ENCODE measurements at places on chromosomes 3 and 15.
A peak's percentile ranks its signal among the peaks of the same experiment; 100 is the strongest.

DNA sequence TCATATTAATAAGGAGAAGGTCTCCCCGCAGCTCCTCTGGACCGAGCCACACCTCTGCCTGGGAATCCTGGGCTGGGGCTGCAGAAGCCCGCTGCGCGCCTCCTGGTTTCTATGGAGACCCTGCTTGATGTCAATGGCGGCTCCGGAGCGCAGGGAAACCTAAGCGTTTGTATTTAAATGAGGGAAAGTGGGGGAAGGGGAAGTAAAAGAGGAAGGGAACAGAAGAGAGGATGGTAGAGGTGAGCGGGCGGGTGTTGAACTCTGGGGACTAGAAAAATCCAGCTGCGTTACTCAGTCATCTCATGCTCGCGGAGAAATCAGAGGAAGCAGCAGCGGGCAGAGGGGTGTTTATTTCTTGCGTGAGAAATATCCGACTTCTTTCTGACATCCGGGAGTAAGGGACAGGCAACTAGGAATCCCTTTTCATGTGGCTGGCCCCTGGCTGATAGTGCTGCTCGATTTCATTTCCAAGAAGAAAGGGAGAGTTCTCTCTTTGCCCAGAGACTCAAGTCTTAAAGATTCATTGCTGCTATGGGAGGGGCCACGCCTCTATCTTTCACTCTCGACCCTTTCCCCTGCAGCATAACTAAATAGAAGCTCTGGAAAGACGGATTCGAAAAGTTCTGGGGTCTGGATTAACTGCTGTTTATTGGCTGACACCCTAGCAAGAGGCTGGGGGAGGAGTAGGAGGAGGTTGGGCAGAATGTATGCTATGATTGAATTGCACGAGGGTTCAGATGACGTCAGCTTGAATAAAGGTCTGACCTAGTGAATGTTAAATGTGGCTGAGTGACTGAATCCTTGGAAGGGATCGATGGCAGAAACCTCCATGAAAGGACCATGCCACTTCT lies 110.5 kb upstream of the GAP43 start:
- DNase-seq: peak; percentile 43

GRCh38 chr3:186532598-186533072 lies 11.5 kb downstream of the CRYGS start:
- no peak for DNase-seq

DNA sequence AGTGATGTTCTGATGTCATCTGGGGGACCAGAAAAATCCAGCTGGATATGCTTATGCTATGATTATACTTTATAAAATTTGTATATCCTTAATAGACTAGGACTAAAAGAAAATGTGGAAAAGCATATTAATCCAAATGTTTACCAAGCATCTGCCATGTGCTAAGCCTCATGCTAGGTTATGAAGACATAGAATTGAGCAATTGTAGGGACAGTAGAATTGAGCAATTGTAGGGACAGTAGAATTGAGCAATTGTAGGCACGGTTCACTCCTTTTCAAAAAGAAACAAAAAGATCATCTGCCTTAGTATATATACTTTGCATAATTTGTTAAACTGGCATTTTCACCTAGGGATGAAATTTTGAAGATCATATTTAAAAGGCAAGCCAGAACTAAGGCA lies 18.3 kb downstream of the ABHD5 start:
- DNase-seq: no peak

GRCh38 chr3:122094125-122094524 lies 39.0 kb downstream of the CD86 start:
- DNase-seq: no peak

GRCh38 chr3:151003029-151003767 lies 30.7 kb upstream of the CLRN1 start:
- DNase-seq: no peak

GRCh38 chr15:47872208-47872607 lies 154.9 kb downstream of the SEMA6D start:
- DNase-seq: no peak

DNA sequence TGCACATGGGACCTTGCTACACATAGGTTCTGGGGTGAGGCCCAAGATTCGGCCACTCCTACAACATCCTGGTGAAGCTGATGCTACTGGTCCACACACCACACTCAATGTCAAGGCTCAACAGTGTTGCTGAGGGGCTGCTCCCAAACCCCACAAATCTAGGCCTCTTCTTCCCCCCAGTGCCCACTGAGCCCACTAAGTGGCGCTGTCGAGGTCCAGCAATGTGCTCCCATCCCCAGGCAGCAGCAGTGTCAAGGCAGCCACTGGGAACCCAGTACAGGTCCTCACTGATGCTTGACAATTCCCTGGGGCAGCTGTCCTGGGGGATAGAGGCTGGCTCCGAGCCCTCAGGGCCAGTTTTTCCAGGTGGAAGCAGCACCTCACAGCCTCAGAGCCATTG lies 21.5 kb downstream of the SCN5A start:
- peak; percentile 46 for DNase-seq

GRCh38 chr15:77144492-77145070 lies 73.7 kb upstream of the TSPAN3 start:
- peak; percentile 34 for DNase-seq

DNA sequence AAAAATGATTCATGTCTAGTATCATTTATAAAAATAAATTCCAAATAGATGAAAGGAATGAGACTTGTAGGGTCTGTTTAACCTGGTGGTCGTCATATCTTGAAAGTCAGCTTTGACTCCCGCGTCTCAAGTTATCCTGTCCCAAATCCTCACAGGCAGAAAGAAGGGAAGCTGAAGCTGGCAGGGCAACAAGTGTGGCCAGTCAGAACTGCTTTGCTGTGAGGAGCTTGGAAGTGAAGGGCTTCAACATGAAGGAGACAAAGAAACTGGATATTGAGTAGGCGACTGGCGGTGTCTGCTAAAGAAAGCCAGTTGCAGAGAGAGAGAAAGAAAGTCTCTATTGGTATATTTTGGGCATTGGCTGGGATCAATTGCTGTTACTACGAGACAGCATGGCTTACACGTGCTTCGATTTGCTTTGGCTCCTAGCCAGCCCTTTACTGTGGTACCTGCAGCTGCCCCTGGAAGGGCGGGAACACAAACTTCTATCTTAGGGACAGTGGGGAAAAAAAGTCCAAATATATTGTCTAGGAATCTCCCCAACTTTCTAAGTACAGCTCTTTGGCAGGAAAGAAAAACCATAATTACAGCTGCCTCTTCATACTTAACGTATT lies 107.2 kb downstream of the CHST2 start:
- DNase-seq: no peak

DNA sequence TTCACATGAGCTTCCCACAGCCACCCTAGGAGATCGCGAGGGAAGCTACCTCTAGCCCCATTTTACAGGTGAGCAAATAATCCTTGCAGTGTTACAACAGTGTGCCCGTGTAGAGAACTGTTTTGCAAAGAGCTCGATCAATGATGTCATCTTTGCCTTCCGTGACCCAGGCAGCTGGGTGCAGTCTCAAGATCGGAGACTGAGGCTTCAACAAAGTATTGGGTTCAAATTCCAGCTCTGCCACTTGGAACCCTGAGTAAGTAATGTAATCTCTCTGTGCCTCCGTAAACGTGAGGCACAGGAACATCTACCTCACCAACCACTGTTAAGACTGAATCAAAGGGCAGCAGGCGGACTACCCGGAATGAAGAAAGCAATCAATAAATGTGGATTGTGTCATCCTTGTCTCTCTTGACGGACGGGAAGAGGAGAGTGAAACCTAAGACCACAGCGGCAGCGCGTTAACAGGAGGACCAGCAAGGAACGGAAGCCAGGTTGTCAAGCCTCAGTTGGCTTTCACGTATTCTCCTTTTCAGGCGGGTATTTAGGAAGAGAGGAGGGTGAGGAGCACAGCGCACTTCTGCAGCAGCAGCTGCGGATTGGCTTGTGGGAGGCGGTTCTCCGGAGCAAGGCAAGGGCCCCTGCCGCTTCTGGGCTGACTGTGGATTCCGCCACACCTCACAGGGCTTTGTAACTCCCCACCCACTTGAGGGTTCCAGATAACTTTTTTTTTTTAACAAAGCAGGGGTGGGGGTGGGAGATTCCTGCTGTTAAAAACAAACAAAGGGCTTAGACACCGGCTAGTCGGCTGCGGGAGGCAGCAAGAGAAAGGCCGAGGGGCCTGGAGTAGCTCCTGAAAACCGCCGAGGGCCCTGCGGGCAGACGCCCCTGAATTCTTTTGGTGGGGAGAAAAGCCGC lies 1.5 kb upstream of the SMAD3 start:
- DNase-seq: peak; percentile 88

GRCh38 chr3:126983653-126984390 lies 907 bp downstream of the PLXNA1 start:
- peak; percentile 21 for DNase-seq

DNA sequence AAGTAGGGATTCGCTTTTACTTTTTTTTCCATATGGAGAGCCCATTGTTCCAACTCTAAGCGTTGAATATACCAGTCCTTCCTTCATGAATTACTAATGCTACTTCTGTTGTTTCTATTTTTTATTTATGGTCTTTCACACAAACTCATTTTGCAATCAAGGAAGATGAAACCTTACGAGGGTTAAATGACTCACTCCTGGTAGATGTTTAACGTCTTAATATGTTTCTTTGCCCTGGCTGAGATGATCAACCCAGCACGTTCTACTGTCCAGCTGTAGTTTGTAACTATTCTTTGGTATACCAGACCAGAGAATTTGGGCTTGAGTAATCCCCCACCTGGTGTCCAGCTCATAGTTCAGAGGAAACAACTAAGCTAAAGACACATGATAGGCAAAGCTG lies 23.1 kb downstream of the CDCP1 start:
- no peak for DNase-seq

- DNase-seq: no peak
These were observed 26.1 kb downstream of the SEC61A1 start for GRCh38 chr3:128078322-128078721.

- peak; percentile 77 for DNase-seq
These were observed 500.4 kb downstream of the SHQ1 start for GRCh38 chr3:72347819-72348319.

DNA sequence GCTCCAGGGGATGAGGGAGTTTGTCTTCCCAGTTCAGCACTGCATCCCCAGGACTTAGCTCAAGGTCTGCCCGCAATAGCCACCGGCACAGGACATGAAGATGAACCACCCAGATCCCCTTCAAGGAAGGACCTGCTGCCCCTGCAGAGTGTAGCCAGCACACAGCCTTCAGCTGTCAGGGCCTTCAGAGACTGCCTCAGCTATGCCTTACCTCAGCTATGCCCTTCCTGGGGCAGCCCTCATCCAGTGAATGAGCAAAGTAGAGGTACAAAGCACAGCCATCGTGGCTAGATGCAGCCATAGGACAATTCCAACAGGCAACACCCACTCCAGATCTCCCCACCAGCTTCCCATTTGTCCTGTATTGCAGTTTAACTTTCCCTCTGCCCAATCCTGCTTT lies 291.2 kb upstream of the STT3B start:
- DNase-seq: no peak

GRCh38 chr15:39874890-39875549 lies 45.0 kb downstream of the GPR176 start:
- DNase-seq: peak; percentile 31

Measured in SW480 (cell line).